AG09319 (cell line): ENCODE measurements at places on chromosomes 6 and 20.

DNA sequence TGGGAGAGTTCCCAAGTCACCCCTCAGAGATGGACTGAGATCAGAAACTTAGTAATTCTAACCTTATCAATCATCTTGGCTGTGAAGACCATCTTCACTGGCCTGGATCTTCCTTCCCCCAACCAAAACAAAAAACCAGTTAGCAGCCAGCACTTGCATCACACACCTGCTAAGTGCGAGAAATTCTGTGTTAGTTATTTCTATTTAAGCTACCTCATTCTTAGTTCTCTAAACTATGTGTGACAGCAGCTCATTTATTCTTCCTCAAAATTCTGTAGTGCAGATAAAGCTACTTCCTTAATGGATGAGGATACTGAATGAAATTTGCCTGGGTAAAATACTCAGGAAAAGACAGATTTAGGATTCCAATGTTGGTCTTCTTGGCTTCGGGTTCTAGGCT lies 18.2 kb upstream of the TAGAP start:
- no peak for DNase-seq

- DNase-seq: no peak
These were observed 200.5 kb upstream of the PHACTR1 start for GRCh38 chr6:12516070-12516469.

- DNase-seq: peak; percentile 23
These were observed 65.5 kb downstream of the GMDS start for GRCh38 chr6:2179950-2180349.

DNA sequence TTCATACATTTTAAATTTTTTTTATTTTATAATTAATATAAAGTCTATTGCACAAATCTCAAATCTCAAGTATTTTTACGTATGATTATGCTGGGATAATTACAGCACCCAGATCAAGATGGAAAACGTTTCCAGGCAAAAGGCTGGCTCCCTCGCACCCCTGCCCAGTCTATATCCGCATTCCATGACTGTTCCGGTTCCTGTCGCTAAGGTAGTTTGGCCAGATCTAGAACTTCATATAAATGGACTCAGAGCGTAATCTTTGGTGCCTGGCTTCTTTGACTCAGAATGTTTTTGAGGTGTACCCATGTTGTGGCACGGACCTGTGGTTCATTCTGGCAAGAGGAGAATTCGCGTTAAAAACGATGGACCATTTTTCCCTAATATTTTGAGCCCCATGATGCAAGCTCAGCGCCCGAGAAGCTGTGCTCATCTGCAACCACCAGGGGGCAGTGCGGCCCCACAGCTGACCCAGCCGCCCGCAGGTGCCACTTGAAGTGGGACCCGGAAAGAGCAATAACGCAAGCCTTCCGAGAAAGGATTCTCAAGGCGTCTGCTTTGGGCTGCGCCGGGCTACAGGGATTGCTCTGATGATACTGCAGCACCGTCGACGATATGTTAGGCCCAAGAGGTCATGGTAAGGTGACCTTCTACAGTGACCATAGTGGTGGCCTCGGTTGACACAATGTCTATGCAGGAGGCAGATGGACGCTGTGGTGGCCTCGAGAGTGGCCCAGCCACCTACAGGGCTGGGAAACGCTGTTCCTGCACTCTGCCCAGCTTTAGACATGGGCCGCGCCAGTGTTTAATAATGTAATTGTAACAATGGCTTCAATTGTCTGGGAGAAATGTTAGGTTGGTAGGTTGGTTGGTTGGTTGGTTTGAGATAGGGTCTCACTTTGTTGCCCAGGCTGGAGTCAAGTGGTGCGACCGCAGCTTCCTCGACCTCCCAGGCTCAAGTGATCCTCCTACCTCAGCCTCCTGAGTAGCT lies 160.1 kb downstream of the ZMYND8 start:
- DNase-seq: no peak

DNA sequence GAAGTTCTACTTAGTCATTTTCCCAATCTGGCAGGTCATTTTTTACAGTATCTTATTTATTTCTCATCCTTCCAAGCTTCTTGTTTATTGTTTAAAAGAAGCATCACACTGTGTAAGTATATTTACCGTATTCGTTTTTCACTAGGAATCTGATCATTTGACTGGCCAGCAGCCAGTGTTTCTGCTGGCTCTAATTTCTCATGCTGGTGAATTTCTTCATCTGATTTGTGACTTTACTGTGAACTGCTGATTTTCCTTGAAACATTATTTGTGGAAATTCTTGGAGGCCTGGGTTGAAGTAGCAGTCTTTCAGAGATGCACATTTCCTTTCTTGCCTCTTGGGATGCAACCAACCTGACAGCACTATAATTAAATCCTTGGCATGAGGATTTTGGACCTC lies 65.9 kb downstream of the PREP start:
- no peak for DNase-seq

GRCh38 chr6:37027036-37027720 lies 21.7 kb downstream of the FGD2 start:
- DNase-seq: no peak

DNA sequence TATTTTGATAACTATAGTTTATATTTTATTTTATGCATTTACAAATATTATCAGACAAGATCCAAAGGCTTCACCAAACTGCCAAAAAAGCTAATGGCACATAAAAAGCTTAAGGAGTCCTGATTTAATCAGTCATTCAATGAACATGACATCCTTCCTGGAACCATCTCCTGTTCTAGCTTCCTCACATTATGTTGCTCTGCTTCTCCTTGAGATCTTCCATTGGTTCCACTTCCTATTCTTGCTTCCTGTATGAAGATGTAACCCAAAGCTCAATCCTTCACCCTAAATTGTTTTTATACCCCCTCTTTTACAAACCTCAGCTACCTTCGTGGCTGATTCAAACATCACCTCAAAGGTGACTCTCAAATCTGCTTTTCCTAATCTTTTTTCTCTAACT lies 4.5 kb upstream of the BRD2 start:
- no peak for DNase-seq

DNA sequence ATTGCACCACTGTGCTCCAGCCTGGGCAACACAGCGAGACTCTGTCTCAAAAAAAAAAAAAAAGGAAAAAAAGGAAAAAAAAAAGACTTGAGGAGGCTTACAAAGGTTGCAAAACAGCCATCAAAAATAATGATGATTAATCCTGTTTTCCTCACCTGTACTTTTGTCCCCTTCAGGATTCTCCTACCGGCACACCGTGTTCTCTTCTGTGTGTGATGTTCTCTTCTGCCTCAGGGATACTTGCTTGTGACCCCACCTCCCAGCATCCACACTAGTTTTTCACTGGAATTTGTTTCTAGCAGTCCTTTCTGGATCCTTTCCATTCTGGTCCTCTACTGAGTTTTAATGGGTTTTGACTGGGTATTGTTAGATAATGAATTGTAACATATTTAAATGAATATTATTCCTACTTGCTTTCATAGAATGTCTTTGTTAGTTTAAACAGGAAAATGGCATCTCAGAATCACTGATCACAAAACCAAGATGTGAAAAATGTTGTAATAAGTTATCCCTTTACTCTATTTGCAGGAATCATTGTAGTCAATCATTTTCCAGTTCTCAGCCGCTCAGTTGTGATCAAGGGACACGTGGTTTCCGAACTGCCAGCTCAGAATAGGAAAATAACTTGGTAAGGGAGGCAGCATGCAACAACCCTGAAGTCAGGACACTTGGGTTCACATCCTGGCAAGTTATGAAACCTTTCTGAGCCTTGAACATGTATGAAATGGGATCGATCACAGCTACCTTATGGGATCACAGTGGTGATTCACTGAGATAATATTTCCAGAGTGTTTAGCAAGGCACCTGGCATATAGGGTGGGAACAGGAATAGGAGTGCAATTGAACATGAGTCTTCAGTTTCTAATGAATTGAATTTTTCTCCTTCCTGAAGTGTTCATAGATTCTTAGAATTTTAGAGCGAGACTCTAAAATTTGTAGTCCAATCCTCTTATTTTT lies 8.5 kb downstream of the C6orf89 start:
- no peak for DNase-seq

DNA sequence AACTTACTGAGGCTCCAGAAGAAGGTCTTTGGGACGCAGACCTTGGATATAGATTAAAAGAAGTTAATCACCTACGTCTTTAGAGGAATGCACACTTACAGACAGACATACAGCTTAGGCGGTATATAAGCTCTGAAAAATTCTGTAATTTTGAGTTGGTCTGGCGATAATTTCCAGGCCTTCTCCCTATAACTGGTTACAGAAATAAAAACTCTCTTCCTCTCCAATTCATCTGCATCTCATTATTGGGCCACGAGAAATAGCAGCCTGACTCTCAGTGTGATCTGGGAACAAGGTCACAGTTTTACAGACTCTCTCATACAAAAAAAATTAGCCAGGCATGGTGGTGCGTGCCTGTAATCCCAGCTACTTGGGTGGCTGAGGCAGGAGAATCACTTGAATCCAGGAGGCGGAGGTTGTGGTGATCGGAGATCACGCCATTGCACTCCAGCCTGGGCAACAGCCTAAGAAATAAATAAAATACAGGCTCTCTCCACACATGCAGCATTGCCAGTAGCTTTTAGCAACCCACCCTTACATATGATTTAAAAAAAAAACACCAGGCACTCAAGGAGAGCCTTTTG lies 4.7 kb downstream of the ZBTB24 start:
- peak; percentile 44 for DNase-seq

DNA sequence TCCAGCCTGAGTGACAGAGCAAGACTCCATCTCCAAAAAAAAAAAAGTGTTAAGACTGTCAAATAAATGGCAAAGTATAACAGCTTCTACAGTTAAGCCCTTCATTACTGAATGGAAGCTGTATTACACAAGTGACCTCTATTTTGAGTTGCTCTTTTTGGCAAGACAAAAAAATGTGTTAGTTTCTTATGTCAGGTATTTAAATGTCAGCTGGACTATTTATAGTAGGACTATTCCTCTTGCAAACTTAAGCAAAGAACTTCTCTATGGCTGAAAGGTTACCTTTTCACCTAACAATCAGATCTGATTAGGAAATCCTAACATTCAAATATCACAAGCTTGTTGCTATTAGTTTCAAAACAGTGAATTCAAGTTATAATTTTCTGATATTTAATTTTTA lies 12.4 kb downstream of the UBE2V1 start:
- no peak for DNase-seq

DNA sequence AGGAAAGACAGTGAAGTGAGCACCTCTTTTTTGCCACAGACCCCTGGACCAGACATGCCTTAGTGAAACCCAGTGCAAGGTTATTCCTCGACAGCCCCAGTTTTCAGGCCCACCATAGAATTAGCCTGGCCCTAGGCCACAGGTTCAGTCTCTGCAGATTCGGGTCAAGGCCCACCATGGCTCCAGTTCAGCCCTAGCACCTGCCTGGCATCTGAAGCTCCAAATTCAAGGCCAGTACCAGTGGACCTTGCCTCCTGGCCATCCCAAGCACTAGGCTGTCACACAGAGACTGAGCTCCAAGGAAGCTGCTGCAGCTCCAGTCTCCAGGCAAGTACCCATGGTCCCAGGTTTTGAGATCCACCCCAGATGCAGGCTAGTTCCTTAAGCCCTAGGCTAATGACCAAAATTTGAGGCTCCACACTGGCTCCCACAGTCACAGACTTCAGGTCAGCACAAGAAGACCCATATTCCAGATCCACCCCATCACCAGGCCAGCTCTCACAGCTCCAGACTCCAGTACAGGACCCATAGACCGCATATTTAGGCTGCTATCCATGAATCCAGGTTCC lies 877.5 kb upstream of the ADGRB3 start:
- no peak for DNase-seq

DNA sequence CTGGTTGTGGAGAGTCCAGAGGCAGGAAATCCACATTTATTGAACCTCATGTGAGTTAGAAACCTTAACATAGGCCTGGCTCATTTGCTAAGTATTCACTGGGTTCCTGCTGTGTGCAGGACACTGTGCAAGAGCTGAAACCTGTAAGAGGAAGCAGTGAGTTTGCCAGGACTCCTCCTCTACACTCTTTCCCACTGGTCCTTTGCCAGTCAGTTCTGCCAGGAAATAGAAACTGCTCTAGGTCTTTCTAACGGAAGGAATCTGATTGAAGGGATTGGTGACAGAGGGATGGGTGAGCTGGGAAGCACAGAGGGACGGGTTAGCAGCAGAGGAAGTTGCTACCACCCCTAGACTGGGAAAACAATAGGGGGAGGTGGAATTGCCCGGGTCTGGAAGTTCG lies 234.2 kb upstream of the ECI2 start:
- DNase-seq: no peak

DNA sequence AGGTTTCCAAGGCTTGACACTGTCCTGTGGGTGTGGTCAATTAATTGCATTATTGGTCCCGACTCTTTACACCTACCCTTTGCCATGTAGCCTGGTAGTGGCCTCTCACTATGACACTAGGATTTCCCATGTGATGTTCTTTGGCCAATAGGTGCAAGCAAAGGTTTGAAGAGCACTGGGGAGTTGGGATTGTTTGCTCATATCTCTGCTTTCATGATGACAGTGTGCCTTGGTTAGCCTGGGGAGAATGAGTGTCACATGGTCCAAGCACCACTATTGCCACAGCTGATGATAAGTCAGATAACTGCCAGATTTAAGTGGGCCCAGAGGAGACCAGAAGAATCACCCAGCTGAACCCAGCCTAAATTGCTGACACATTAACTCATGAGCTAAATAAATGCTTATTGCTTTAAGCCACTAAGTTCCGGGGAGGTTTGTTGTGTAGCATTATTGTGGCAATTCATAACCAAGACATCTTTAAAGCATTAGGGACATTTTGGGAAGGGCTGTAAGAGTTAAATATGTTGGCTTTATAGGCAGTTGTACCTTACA lies 17.2 kb upstream of the SCP2D1 start:
- no peak for DNase-seq

DNA sequence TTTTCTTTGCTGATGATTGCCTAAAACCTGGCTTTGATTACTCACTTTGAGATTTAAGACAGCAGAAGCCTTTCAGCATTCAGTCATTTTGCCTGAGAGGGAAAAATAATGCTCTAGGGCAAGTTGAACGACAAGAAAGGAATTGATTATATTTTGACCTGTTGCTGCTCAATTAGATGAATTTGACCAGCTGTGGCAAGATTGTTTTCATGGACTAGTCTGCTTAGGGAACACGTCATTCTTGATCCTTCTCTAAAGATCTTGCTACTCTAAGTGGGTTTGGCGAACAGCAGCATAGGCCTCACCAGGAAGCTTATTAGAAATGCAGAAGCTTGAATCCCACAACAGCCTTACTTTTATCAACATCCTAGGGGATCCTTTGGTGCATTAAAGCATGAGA lies 59.7 kb upstream of the PHACTR1 start:
- peak; percentile 8 for DNase-seq

DNA sequence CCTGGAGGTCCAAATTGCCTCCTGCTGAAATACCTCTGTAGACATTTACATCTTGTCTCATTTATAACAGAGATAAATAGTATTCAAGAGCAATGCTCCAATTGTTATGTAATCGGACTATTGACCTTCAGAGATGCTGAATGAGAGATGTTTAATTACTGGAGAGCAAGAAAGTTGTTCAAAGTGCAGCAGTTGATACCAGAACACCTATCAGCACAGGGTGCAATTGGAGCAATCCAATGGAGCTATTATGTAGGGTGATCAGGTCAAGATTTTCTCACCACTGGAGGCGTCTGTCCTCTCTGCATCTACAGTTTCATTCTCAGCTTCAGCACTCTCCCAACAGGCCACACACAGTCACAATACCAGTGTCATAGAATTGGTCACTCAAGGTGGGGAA lies 19.5 kb upstream of the TMX4 start:
- DNase-seq: no peak

- no peak for DNase-seq
These were observed 31.3 kb upstream of the HEY2 start for GRCh38 chr6:125718109-125718508.

- peak; percentile 50 for DNase-seq
These were observed 26.9 kb upstream of the FANCE start for GRCh38 chr6:35425284-35425683.
